ENCODE measurements at places on chromosomes 7 and 10.
A peak's percentile ranks its signal among the peaks of the same experiment; 100 is the strongest.

GRCh38 chr7:80858141-80858903, 60.5 kb downstream of the SEMA3C start:
- no peak for DNase-seq

- peak; percentile 33 for DNase-seq
These were observed 71.8 kb upstream of the LOXL4 start for GRCh38 chr10:98339799-98340198.

DNA sequence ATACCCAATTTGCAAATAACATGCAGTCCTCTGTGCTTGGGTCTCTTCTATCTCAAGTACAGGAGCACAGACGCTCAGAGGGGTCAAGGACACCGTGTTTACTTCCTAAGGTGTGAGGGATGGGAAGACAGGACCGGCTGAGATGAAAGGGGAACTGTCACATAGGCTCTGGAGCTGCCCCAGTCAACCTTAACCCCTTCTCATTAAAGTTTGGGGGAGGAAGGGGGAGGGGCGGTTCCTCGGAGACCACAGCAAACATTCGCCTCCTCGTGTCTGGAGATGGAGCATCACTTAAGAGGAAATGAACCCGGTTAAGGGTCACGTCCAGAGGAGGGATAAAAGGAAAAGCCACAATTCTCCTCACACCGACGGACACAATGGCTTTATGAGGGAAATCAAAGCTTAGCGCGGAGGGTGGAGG, 1.1 kb downstream of the SH3PXD2A start:
- no peak for DNase-seq

GRCh38 chr7:117021366-117021765, 68.1 kb downstream of the ST7 start:
- no peak for DNase-seq

DNA sequence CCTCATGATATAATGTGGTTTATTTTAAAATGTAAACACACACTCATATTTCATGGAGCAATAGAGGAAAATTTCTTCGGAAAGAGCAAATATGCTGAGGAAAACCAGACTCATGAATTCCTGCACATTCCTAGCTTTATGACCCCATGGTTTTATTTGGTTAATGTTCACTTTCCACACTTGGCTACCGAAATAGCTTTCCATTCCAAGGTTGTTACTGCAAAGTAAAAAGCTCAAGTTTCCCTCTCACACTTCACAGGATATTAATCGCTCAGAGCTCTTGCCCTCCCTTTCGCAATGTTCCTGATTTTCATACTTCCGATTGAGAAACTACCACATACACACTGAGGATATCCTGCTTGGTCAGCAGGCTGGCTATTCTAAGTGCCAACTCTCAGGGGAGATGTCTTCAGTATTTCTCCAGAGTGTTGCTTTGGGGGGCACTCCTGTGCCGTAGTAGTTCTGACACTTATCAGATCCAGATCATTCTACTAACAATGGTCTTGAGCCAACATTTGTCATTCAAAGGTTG, 77.5 kb upstream of the STEAP1B start:
- DNase-seq: no peak

- no peak for DNase-seq
These were observed 178.0 kb downstream of the ADARB2 start for GRCh38 chr10:1559311-1559710.

GRCh38 chr7:28703037-28703765, 254.9 kb downstream of the TRIL start:
- DNase-seq: no peak

DNA sequence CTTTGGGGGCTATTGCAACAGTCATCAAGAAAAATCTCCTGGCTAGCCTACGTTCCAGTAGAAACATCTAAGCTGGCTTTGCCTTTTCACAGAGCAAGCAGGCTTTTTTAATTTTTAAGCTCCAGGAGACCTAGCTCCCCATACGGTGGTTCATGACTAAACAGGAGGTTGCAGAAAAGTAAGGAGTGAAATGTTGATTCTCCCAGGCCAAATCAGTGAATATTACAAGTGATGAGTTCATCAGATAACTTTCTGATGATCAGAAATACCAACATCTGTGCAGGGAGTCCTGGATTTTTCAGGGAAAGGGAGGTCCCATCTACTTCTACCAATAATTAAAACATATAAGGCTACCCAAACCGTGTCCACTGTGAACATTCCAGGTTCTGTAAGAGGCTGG, 477.3 kb upstream of the CELF2 start:
- DNase-seq: no peak

- DNase-seq: no peak
These were observed 9.4 kb upstream of the ZNF107 start for GRCh38 chr7:64656489-64656888.

DNA sequence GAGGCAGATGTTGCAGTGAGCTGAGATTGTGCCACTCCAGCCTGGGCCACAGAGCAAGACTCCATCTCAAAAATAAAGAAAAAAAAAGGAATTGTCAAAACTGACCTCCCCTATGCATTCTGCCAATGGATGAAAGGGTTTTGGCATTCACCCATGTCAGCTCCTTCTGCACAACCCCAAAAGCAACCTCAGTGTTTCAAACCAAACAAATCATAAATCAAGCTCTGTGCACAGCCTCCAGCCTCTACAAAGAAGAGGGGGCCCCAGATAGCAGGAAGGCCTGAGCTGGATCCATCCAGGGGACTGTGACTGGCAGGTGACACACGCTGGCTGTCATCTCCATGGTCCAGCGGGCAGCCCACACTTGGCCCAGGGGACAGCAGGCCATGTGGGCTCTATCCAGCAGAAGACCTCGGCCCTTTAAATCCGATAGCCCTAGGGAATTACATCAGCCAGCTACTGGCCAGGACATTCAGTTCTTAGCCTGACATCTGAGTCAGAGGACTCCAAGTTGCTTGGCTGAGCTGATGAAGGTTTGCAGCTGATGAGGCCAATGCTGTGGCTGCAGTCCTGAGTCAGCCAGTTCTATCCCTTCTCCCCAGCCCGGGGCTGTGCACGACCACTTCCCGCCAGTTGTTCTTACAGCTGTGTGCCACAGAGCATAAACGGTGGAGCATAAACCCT, 52.0 kb upstream of the FIGNL1 start:
- DNase-seq: no peak

GRCh38 chr7:44761207-44762161, 12.8 kb downstream of the ZMIZ2 start:
- no peak for DNase-seq

DNA sequence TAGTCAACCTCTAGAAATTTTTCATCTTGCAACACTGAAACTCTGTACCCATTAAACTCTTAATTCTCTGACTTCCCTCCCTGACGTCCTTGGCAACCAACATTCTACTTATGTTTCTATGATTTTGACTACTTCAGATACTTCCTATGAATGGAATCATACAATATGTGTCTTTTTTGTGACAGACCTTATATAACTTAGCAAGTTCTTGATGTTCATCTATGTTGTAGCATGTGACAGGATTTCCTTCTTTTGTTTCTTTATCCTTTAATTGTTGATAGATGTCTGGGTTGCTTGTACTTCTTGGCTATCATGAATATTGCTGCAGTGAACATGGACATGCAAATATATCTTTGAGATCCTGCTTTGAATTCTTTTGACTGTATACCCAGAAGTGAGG, 240.8 kb downstream of the ADK start:
- no peak for DNase-seq

- no peak for DNase-seq
These were observed 345.3 kb upstream of the SEMA3C start for GRCh38 chr7:81264116-81264515.

- DNase-seq: no peak
These were observed 1.9 kb downstream of the AUTS2 start for GRCh38 chr7:69599955-69600709.

DNA sequence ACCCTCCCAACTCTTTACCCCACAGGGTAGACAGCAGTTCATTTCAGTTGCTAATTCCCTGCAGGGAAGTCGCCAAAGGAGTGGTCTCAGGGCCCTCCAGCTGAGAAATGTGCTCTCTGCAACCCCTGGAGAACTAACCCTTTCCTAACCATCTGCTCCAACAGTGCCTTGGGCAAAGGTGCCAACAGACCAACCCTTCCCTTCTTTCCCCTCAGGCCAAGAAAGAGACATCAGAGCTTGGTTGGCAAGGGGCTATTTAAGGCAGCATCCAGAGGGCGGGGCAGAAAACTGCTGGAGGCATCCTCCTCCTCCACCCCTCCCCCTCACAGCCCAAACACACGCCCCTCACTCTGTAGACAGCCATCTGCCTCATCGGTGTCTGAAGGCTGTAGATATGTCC, 1.7 kb downstream of the SORBS1 start:
- DNase-seq: no peak

DNA sequence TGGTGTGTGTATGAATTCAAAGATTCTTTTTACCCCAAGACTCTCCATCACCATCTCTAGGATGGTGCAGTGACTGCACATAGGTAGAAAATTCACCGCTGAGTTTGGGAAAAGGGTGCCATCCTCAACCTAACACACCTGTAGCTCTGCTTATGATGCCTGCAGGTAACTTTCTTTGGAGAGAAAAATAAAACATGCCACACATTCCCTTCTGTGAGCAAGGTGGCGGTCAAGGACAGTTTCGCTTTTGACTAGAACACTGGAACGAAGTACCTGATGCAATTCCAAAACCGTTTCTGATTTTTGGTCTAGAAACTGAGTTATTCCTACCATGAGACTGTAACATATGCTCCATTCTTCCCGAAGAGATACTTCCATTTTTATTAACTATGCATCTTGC, 205.6 kb downstream of the FGFR2 start:
- no peak for DNase-seq

- no peak for DNase-seq
These were observed 369.7 kb upstream of the NPVF start for GRCh38 chr7:25597946-25598345.

- no peak for DNase-seq
These were observed 306.1 kb downstream of the LRMDA start for GRCh38 chr10:75737580-75737949.

GRCh38 chr10:26464632-26465280, 26.6 kb downstream of the APBB1IP start:
- no peak for DNase-seq

Data from CD4-positive, alpha-beta T cell treated with Interleukin-4 for 4 hours (primary cell).